Epithelial cell of alveolus of lung (primary cell): ENCODE measurements at places on chromosomes 5 and 9. TPM values are rescaled to one million over a fixed set of nuclear protein-coding genes. Genes with fewer than 3 reads are reported as not detected.

Gene DRD1
- total RNA-seq, result not detected in 2 replicates

Gene IQGAP2
- 0.26 and 1.4 TPM in 2 replicates for total RNA-seq

Gene ZDHHC12
- 54.7 and 68.9 TPM in 2 replicates for total RNA-seq

Gene ADGRD2
- total RNA-seq, result not detected in 2 replicates

Gene ZNF883
- 1.5 and 2.7 TPM in 2 replicates for total RNA-seq

Gene SAXO1
- total RNA-seq, result not detected in 2 replicates

Gene AUH
- total RNA-seq, result 12.0 and 21.8 TPM in 2 replicates

Gene SLC36A2
- not detected in 2 replicates for total RNA-seq

Gene CCDC171
- total RNA-seq, result 1.0 and 1.9 TPM in 2 replicates

Gene HTR1A
- total RNA-seq, result not detected in 2 replicates

Gene CNTNAP3
- 1.6 and 4.4 TPM in 2 replicates for total RNA-seq

Gene ZDHHC11B
- not detected in 2 replicates for total RNA-seq

Gene GKAP1
- total RNA-seq, result 0.39 and 3.9 TPM in 2 replicates

Gene CENPK
- 9.6 and 29.1 TPM in 2 replicates for total RNA-seq

Gene ORM2
- not detected in 2 replicates for total RNA-seq

Gene PHF24
- 0.40 TPM in 1 of 2 replicates, not detected in the other for total RNA-seq

Gene NUTM2F
- not detected in 2 replicates for total RNA-seq

Gene IFNA21
- total RNA-seq, result not detected in 2 replicates

Gene PGM5
- 0.39 and 1.4 TPM in 2 replicates for total RNA-seq

Gene NR4A3
- total RNA-seq, result 0.26 and 1.3 TPM in 2 replicates

Gene GABRG2
- not detected in 2 replicates for total RNA-seq

Gene FAXDC2
- total RNA-seq, result 3.6 and 28.8 TPM in 2 replicates

Gene GLRA1
- not detected in 2 replicates for total RNA-seq

Gene CSF1R
- total RNA-seq, result under 0.01 TPM in 1 of 2 replicates, not detected in the other

Gene ISOC1
- total RNA-seq, result 19.1 and 48.1 TPM in 2 replicates

Gene FOXD4L6
- total RNA-seq, result 1.4 TPM in 1 of 2 replicates, not detected in the other

Gene GALNT12
- 3.8 and 14.0 TPM in 2 replicates for total RNA-seq

Gene NTMT1
- total RNA-seq, result 36.2 and 87.0 TPM in 2 replicates

Gene SLC25A2
- total RNA-seq, result not detected in 2 replicates
